Activated T-cell treated with anti-CD3 and anti-CD28 coated beads, Interleukin-2, amount 50 U/mL, for 24 hours (primary cell): ENCODE measurements at places on chromosomes 1 and 21.

- peaks cover 42% of the 10 kb centered on the region for H3K27me3 ChIP-seq
- H3K4me1 ChIP-seq: no peaks in the 10 kb centered on the region
- peaks cover 2% of the 10 kb centered on the region for H3K36me3 ChIP-seq
- no peak for DNase-seq
- no peak overlapping the region for H3K27ac ChIP-seq
Measured at GRCh38 chr1:223444411-223444810, 51.2 kb downstream of the CCDC185 start.

DNA sequence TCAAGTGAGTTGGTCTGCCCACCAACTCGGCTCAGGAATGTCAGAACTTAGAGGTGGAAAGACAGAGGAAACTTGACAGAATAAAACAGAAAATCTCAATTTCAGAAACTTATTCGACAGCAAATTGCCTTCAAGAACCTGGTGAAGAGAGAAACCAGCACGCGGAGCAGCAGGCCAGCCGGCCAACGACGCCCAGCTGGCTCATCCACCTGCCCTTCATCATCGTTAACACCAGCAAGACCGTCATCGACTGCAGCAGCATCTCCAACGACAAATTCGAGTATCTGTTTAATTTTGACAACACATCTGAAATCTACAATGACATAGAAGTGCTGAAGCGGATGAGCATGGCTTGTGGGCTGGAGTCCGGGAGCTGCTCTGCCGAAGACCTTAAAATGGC lies 350.8 kb upstream of the CAMK1G start:
- no peak overlapping the region for H3K27ac ChIP-seq
- no peak overlapping the region for H3K4me3 ChIP-seq
- H3K4me1 ChIP-seq: no peaks in the 10 kb centered on the region
- no peak for DNase-seq
- H3K36me3 ChIP-seq: no peaks in the 10 kb centered on the region

DNA sequence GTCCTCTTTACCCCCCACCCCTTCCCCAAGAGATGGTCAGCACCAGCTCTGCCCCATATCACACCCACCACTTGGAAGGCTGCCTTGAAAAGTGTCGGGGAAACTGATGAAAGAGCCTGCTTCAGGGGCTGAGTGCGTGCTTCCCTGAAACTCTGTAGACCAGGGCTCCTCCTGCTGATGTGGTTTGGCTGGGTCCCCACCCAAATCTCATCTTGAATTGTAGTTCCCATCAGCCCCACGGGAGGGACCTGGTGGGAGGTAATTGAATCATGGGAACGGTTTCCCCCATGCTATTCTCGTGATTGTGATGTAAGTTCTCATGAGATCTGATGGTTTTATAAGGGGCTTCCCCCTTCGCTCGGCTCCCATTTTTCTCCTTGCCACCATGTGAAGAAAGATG lies 36.4 kb downstream of the UBIAD1 start:
- H3K27me3 ChIP-seq: no peaks in the 10 kb centered on the region
- no peak overlapping the region for H3K27ac ChIP-seq
- no peaks in the 10 kb centered on the region for H3K36me3 ChIP-seq
- no peak for DNase-seq
- peaks cover 11% of the 10 kb centered on the region for H3K4me1 ChIP-seq

- H3K36me3 ChIP-seq: no peaks in the 10 kb centered on the region
- H3K27ac ChIP-seq: no peak overlapping the region
- peaks cover 5% of the 10 kb centered on the region for H3K4me1 ChIP-seq
- H3K27me3 ChIP-seq: peaks cover 46% of the 10 kb centered on the region
- no peak overlapping the region for H3K4me3 ChIP-seq
Measured at GRCh38 chr21:14271641-14272040, 55.7 kb downstream of the RBM11 start.

DNA sequence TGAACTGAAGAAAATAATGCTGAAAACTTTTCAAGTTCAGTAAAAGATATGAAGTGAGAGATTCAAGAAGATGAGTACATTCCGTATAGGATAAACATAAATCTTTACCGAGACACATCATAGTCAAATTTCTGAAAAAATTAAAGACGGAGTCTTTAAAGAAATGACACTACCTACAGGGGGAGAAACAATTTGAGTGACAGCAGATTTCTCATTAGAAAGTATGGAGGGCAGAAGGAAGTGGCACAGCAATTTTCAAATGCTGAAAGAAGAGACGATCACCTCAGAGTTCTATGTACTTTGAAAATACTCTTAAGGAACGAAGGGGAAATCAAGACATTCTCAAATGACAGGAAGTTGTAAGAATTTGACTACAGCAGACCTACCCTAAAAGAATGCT lies 271.2 kb downstream of the ZP4 start:
- H3K27me3 ChIP-seq: no peaks in the 10 kb centered on the region
- H3K4me3 ChIP-seq: no peak overlapping the region
- DNase-seq: no peak
- H3K27ac ChIP-seq: no peak overlapping the region
- H3K36me3 ChIP-seq: no peaks in the 10 kb centered on the region
- no peaks in the 10 kb centered on the region for H3K4me1 ChIP-seq

DNA sequence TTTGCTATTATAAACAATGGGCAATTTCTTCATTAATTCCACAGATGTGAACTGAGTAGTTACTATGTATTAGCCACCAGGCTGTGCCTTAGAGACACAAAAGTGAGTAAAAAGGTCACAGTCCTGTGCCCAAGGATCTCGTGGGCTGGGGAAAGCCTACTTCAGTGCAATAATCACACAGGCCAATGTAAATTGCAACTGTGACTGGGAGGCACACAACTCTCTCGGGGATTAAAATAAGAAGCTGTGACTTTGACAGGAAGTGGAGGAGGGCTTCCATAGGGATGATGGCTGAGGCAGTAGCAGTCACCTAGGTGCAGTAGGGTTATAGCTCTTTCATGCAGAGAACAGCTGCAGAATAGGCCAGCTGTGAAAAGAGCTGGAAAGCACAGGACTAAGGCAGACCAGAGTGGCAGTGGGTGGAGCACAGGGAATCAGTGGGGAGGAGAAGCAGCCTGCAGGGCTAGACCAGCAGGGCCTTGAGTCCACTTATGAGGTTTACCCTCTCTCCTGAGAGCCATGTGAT lies 121.9 kb downstream of the MAB21L3 start:
- H3K36me3 ChIP-seq: no peaks in the 10 kb centered on the region
- H3K27ac ChIP-seq: no peak overlapping the region
- H3K4me3 ChIP-seq: no peak overlapping the region
- peaks cover 14% of the 10 kb centered on the region for H3K4me1 ChIP-seq
- no peak for DNase-seq

DNA sequence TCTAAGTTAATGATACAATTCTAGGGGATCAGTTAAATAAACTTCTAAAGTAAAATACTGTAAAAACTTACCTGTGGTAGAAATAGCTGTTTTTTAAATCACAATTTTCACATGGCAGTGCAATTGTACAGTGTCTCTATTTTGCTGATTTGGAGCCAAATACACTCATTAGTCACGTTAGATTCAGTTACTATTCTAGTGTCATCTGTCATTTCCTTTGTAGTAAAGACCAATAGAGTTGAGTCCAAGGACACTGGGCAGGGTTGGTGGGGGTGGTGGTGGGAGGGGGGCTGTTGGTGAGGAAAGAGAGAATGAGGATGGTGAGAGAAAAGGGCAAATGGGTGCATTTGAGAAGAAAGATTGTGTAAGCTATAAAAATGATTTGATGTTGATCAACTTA lies 33.6 kb downstream of the CD55 start:
- H3K36me3 ChIP-seq: peaks cover 89% of the 10 kb centered on the region
- H3K4me1 ChIP-seq: peaks cover 75% of the 10 kb centered on the region
- no peak for DNase-seq
- H3K4me3 ChIP-seq: no peak overlapping the region

- peaks cover 10% of the 10 kb centered on the region for H3K27me3 ChIP-seq
- no peaks in the 10 kb centered on the region for H3K36me3 ChIP-seq
- H3K4me1 ChIP-seq: peaks cover 1% of the 10 kb centered on the region
- no peak overlapping the region for H3K4me3 ChIP-seq
Measured at GRCh38 chr1:209404577-209404976, 178.9 kb upstream of the CAMK1G start.

- no peaks in the 10 kb centered on the region for H3K4me1 ChIP-seq
- H3K36me3 ChIP-seq: no peaks in the 10 kb centered on the region
- H3K4me3 ChIP-seq: no peak overlapping the region
- no peak overlapping the region for H3K27ac ChIP-seq
- H3K27me3 ChIP-seq: peaks cover 15% of the 10 kb centered on the region
Measured at GRCh38 chr1:53172426-53173128, 24.0 kb upstream of the CPT2 start.

DNA sequence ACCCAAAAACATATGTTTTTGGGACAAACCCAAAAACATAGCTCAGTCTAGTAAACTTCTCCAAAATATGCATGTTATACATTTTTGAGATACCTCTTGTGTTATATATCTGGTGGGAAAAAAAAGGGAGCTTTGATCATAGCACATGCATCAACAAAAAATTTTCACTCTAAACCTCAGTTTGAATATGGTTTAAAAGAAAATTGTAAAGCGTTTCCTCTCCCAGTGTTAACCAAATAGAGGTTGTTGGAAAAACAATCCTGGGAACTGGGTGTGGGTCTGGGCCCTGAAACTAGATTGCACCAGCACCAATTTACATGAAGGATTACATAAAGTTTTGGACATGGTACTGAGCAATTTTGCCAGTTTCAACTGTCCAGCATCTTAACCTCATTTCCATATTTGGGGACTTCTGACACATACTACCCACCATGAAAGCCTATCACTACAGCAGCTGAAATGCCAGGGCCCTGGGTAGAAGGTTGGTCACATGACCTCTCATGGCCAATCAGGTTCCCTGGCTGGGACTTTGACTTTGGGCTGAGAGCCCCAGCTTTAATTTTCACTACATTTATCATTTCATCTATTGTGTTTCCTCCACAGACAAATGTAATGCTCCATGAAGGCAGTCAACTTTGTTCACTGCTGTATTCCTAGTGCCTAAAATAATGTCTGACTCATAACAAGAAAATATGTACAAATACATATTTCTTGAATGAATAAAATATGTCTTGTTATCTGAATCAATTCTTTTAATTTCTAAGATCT lies 150.7 kb downstream of the SETD4 start:
- no peaks in the 10 kb centered on the region for H3K36me3 ChIP-seq
- no peaks in the 10 kb centered on the region for H3K4me1 ChIP-seq
- no peak overlapping the region for H3K4me3 ChIP-seq
- DNase-seq: no peak
- peaks cover 22% of the 10 kb centered on the region for H3K27me3 ChIP-seq

DNA sequence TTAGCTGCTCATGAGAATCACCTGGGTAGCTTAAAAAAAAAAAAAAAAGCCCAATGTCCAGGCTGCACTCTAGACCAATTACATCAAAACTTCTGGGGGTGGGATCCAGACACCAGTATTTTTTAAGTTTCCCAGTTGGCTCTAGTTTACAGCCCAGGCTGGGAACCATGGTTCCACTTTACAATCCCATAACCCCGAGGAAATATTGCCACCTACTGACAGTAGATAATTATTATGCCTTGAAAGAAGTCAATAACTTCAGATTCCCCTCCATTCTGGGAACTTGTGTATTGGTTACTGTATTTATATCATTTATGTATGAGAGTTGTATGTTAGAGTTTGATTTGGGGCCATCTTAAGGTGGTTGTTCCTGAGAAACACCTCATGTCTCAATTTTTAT lies 100.2 kb downstream of the SPATA46 start:
- H3K27ac ChIP-seq: no peak overlapping the region
- H3K27me3 ChIP-seq: peaks cover 9% of the 10 kb centered on the region
- H3K36me3 ChIP-seq: no peaks in the 10 kb centered on the region
- H3K4me1 ChIP-seq: no peaks in the 10 kb centered on the region
- DNase-seq: no peak

GRCh38 chr1:231527586-231528171 lies 790 bp upstream of the TSNAX start:
- peaks cover 36% of the 10 kb centered on the region for H3K36me3 ChIP-seq
- H3K27ac ChIP-seq: peak overlapping the region; percentile 100
- H3K4me3 ChIP-seq: peak overlapping the region; percentile 97
- peaks cover 45% of the 10 kb centered on the region for H3K4me1 ChIP-seq

- H3K4me1 ChIP-seq: peaks cover 81% of the 10 kb centered on the region
- H3K36me3 ChIP-seq: peaks cover 2% of the 10 kb centered on the region
- H3K27ac ChIP-seq: peak overlapping the region; percentile 86
- peak overlapping the region; percentile 7 for H3K4me3 ChIP-seq
- no peaks in the 10 kb centered on the region for H3K27me3 ChIP-seq
Measured at GRCh38 chr1:41754540-41754939, 164.2 kb downstream of the HIVEP3 start.

DNA sequence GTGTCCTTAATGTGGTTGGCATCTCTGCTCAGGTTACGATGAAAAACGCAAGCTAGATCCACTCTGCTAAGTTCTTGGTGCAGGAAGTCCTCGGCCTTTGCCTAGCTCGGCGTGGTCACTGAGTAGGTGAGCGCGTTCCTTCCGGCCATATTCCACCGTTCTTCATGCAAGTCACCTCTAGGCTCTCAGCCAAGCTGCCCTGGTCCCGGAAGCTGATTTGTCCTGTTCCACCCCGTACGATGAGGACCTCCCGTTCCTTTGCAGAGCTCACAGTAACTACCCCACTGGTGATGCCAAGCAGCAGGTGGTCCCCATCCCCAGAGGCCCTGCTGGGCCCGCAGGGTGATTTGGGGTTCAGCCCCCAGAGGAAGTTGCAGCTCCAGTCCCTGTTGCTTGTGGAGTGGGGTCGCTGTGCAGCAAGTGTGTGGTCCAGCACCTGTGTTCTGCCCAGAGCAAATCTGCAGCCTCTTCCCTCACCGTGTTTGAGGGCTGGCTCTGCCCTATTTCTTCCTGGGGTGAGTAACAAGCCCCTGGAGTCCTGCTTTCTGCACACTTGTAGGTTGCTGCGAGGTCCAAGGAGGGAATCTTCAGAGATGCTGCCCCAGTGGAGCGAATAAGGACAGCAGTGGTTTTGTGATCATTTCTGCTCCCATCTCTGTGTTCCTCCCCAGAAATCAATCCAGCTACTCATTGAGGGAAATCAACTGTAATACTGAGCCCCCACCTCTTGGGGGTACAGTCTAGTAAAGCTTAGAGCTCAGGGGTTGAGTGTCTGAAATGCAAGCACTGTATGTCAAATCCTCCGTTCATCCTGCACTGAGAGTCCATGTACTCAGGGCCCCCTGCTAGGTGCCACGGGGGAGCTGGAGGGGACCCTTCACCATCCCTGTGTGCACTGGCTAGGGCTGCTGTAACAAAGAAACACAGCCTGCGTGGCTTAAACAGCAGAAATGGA lies 2.3 kb downstream of the UMODL1 start:
- no peaks in the 10 kb centered on the region for H3K36me3 ChIP-seq
- H3K4me1 ChIP-seq: no peaks in the 10 kb centered on the region
- no peaks in the 10 kb centered on the region for H3K27me3 ChIP-seq
- no peak overlapping the region for H3K4me3 ChIP-seq
